Stimulated activated CD4-positive, alpha-beta T cell treated with anti-CD3 and anti-CD28 coated beads, Interleukin-15, amount 100 ng/mL, for 1 hour (primary cell): ENCODE measurements at places on chromosomes 12 and 14.

- DNase-seq = no peak
These were observed 18.0 kb upstream of the CMKLR1 start for GRCh38 chr12:108356835-108357806.

- DNase-seq = no peak
These were observed 5.1 kb downstream of the GPRC5D start for GRCh38 chr12:12946686-12947355.

DNA sequence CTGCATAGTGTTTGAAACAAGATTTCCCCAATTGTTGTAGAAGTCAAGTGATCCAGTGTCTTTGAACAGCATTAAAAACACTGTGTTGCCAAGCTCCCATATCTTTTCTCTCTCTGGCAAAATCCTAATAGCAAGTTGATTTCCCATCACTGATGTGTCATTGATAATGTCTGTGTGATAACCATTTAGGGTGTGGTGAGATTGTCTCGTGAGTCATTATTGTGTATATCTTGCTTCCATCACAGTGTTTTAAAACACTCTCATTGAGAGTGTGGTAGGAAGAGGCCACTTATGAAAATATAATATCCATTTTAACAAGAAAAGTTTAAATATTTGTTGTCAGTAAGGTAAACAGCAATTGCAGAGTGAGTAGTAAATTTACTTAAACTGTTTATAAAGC is 74.7 kb downstream of the PRORP start:
- no peak for DNase-seq

DNA sequence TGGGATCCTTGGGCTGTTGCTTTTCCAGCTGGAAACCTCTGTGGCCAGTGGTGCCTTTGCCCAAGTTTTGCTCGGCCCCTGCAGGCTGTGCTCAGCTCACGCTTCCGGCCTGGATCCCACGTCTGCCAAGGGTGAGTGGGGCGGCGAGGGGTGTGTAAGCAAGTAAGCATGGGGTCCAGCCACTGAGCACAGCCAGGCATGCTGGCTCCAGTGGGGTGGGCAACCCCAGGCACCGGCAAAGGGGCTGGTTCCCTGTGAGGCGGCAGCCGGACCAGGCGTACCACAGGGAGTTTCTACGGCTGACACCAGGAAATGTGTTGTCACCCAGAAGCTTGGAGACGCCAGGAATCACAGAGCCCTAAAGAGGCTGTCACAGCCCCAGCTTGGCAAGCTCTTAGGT is 393.4 kb upstream of the CCDC196 start:
- DNase-seq = no peak

DNA sequence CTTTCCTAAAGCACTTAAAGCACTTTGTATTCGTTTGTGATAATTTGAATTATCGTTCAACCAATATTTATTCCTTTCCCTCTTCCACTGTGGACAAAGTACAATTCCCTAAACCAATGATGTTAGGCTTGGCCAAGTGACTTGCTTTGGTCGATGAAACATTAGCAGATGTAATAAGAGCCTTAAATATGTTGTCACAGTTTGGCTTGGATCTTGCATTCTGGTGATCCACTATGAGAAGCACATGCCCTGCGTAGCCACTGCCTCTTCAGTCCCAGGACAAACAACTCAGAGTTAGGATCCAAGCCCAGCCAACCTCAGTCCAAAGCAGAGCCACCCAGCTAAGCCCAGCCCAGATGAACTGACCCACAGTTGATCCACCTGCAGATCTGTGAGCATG is 8.4 kb upstream of the C12orf75 start:
- no peak for DNase-seq

GRCh38 chr12:53344824-53345485 is 8.8 kb upstream of the SP7 start:
- peak; percentile 62 for DNase-seq
